Transverse colon (tissue), 4 donors: ENCODE measurements at places on chromosomes 7 and 10. TPM values are rescaled to one million over a fixed set of nuclear protein-coding genes. Genes with fewer than 3 reads are reported as not detected.

GRCh38 chr10:96896884-96897589 lies 64.9 kb downstream of the LCOR start:
- no peaks in the 10 kb centered on the region for H3K4me1 ChIP-seq
- no peak overlapping the region for H3K4me3 ChIP-seq
- H3K27me3 ChIP-seq = no peaks in the 10 kb centered on the region
- no peak overlapping the region for H3K27ac ChIP-seq

DNA sequence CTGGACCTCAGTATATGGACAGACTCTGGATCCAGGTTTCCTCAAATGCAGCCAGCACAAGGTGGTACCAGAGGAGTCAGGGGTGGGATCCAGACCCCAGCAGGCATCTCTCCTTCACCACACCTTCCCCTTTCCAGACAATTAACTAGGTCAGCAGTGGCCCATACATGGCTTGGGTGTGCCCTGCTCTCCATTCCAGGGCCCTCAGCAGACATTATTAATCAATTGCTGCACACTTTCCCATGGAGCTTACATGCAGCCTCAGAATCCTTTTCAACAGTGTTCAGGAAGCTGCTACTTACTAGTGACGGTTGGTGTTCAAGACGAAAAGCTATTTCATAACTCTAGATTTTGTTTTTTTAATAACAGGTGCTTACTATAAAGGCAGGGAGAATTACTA lies 6.0 kb downstream of the COL13A1 start:
- H3K36me3 ChIP-seq = no peaks in the 10 kb centered on the region
- no peak for DNase-seq
- no peak overlapping the region for H3K4me3 ChIP-seq
- H3K4me1 ChIP-seq = peaks cover 9% of the 10 kb centered on the region

GRCh38 chr7:92177362-92177761 lies 1.6 kb downstream of the LRRD1 start:
- no peak overlapping the region for H3K4me3 ChIP-seq
- H3K4me1 ChIP-seq = no peaks in the 10 kb centered on the region
- H3K27me3 ChIP-seq = no peaks in the 10 kb centered on the region
- no peaks in the 10 kb centered on the region for H3K36me3 ChIP-seq
- H3K27ac ChIP-seq = no peak overlapping the region
- no peak for DNase-seq

DNA sequence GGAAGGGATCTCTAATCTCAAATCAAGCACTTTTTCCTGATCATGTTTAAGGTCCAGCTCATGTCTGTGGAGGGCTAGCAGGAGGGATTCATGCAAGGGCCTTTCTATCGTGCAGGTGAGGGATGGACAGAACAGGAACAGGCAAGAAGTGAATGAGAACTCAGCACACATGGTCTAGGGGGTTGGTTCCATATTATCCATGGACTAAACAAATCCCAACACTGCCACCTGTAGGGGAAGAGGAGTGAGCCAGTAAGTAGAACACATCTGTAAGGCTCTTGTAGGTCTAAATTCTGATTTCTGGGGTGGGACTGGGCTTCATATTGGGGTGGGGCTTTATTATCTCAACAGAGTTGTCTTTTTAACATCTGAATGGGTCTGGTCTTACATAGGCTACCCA lies 138.0 kb upstream of the TARP start:
- no peak for DNase-seq
- no peaks in the 10 kb centered on the region for H3K36me3 ChIP-seq
- no peak overlapping the region for H3K27ac ChIP-seq
- H3K4me3 ChIP-seq = no peak overlapping the region

DNA sequence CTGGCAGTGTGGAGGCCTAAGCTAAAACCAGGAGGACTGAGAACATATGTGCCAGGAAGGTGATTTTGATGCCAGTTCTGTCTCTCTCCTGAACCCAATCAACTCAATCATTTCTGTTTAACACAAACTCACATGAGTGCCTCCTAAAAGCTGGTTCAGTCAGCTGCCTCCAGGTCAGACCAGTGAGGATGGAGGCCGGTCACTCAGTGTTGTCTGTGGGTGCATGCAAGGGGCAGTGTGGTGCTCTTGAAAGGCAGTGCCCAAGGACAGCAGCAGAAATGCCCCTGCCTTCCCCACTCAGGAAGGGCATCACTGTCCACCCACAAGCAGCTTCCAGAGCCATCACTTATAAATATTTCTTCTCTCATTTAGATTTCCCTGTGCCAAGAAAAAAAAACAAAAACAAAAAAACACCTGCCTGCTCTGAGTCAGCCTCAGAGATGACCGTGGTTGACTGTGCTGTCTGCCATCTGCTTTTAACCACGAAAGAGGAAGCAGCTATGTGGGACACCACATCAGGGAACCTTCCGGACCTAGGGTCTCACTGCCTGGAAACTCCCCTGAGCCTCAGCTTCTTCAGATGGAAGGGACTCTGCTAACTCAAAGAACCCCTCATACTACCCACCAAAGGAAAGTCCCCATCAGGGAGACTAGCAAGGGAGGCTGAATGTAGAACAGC lies 39.1 kb downstream of the VOPP1 start:
- H3K4me3 ChIP-seq = no peak overlapping the region
- peak; percentile 72 for DNase-seq
- H3K36me3 ChIP-seq = no peaks in the 10 kb centered on the region
- H3K4me1 ChIP-seq = peaks cover 48% of the 10 kb centered on the region

- no peak for DNase-seq
- H3K27me3 ChIP-seq = no peaks in the 10 kb centered on the region
- H3K4me1 ChIP-seq = no peaks in the 10 kb centered on the region
- H3K27ac ChIP-seq = no peak overlapping the region
- no peaks in the 10 kb centered on the region for H3K36me3 ChIP-seq
These were observed 72.6 kb downstream of the OSBPL3 start for GRCh38 chr7:24907311-24907886.

DNA sequence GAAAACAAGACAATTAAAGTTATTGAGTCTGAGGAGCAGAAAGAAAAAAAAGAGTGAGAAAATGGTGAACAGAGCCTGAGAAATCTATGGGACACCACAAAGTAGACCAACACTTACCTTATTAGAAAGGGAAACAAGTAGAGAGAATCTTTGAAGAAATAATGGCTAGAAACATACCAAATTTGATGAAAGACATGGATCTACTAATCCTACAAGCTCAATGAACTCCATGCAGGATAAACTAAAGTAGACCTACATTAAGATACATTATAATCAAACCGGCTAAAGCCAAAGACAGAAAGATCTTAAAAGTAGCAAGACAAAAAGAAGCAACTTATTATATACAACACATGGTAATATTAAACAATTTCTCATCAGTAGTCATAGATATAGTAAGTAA lies 782.3 kb upstream of the GHITM start:
- H3K4me3 ChIP-seq = no peak overlapping the region
- H3K4me1 ChIP-seq = no peaks in the 10 kb centered on the region
- H3K27ac ChIP-seq = no peak overlapping the region
- no peaks in the 10 kb centered on the region for H3K36me3 ChIP-seq
- no peak for DNase-seq

ANKRD30A gene
- total RNA-seq = not detected

FUOM gene
- total RNA-seq = 1.2 TPM

SYT15B gene
- total RNA-seq = 0.64 TPM

CHST3 gene
- 10.5 TPM for total RNA-seq

AVPI1 gene
- 79.3 TPM for total RNA-seq

PRKCQ gene
- 2.7 TPM for total RNA-seq
